ENCODE measurements at places on chromosomes 3 and 15. TPM values are rescaled to one million over a fixed set of nuclear protein-coding genes. Genes with fewer than 3 reads are reported as not detected.

Gene MORC1
- total RNA-seq = not detected

Gene EPHA6
- not detected for total RNA-seq

Gene CSPG5
- total RNA-seq = 1.4 TPM

Gene TADA3
- total RNA-seq = 59.0 TPM

Gene ZBED2
- 0.33 TPM for total RNA-seq

Gene TM4SF1
- total RNA-seq = 1,908 TPM

Gene HRG
- total RNA-seq = not detected

Gene TNNC1
- 1.2 TPM for total RNA-seq

All from A549 treated with CORT108297 at 1 μM for 4 hours (cell line).